Lung (tissue), 17 donors: ENCODE measurements at places on chromosomes 2 and 18.

DNA sequence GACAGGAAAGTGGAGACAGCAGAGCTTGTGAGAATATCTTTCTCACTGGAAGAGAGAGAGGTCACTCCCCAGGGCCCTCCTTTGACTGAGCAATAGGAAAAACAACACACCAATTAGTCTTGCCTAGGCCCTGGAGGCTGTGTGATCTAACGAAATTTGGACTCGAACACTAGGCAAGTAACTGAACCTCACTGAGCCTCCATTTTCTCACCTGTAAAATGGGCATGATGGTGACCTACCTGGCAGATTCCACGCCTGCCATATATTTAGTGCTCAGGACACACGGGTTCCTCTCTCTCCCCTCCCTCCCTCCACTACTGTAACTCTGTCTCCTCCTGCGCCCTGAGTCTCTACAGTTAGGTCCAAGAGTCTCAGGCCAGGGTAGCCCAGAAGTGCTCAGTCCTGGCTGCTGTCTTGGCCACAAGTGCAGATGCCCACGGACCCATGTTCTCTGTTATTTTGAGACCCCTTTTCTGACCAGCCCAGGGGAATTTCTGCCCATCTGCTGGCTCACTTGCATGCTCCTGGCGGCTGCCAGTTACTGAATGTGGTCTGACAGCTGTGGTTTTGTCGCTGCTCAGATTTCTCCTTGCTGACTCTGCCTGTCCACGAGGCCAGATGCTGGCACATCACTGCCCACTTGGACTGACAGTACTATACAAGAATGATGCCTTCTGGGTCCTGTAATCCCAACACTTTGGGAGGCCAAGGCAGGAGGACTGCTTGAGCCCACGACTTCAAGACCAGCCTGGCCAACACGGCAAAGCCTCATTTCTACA is 9.6 kb upstream of the GIGYF2 start:
- no peak for DNase-seq

DNA sequence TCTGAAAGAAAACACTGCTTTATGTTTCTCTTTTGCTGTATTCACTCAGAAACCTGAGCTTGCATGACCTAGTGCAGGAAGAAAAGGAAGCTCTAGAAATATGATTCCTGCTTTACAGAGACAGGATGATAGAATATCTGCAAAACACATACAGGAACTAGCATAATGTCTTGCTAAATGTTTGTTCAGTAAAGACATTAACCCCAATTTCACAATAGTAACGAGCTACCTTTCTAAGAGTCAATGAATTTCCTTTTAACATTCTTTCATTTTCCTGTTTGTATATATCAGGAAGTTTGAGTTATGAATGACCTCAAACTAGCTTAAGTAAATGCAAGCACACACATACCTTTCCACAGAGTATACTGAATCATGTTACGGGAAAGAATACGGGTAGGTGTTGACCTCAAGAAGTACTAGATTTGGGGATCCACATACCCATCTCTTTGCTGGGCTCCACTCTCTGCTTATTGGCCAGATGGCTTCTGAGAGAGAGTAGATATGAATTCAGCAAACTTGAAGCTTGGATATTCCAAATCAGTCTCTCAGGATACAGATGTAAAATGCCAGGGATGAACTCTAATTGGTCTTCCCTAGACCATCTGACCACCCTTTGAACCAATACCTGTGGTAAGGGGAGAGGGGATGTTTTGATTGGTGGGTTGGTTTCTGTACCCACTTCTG is 18.2 kb upstream of the ACSL3 start:
- DNase-seq = peak; percentile 34

GRCh38 chr2:132448771-132449170 is 32.2 kb downstream of the GPR39 start:
- no peak for DNase-seq

DNA sequence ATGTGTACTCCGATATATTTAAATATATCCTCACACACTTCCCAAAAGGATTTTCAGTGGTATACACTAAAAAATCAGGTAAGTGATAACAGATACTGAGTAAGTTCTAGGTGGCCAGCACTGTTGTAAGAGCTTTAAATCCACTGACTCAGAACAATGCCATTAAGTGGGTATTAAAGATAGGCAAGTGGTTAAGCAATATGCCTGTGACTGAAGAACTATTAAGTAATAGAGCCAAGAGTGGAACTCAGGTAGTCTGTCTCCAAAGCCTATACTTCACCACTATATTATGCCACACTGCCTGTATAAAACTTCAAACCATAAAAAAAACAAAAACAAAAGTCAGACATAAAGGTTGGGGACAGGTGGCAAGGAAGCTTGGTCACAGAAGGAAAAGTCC is 37.2 kb downstream of the THUMPD2 start:
- no peak for DNase-seq

DNA sequence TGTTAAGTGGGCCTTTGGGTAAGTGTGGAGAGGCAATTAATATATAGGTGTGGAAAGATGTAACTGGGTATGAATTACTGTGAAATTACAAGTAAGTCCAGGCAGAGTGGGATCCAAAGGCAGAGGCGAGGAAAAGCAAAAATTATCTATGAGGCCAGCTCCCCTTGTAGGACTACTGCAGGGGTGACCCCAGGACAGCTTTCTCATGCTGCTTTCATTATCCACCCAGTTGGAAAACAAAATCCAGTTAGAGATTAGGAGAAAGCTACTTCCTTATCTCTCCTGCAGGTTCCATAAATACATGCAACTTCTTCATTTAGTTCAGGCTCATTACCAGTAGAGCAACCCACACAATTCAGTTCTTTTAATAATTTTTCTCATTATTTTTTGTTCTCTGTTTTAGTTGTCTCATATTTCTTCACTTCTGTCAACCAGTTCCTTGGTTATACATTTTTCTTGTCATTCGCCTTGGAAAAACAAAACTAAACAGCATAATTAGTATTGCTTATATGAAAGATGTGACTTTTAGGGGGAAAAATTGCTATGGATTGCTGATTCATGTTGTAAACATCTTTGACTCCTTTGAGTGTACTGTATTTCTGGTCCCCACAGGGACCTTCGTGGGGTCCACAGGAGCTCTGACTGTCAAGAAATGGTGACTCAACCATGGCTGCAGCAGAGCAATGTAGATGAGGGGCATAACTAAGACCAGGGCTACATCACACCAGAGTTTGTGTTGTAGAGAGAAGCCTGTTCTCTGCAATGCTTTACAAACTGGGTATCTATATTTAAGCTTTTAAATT is 110.4 kb upstream of the PARD3B start:
- DNase-seq = no peak

DNA sequence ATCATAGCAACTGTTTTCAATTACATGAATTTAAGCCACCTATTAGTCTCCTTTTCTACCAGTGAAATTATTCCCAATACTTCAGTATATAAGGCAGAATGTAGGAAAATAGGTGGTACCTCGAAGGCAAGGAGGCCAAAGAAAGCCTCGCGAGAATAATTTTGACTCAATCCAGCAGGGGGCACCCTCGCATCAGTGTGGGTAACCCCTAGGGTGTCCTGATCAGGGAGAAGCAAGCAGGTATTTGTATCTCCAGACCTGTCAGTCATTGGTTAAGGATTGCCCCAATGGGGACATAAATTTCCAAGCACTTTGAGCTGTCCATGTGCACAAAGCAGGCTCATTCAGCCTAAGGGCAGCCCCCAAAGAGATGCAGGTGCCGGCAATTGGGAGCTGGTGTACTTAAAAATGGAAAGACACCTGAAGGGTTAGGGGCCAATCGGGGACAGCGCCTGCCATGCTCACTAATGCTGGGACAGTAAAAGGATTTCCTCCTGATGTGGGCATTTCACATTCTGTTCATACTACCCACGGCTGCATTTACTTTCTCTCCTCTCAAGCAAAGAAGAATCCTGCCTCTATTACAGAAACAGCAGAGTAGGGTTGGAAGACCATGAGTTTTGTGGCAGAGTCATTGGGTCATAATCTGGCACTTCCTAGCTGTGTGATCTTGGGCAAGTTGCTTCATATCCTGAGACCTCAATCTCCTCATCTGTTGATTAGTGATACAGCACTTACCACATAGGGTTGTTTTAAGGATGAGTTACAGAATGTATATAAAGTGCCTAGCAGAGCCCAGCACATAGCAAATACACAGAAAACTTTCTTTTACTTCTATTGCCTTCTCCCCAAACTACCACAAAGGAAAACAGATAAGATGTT is 136.1 kb downstream of the ICOS start:
- peak; percentile 33 for DNase-seq

DNA sequence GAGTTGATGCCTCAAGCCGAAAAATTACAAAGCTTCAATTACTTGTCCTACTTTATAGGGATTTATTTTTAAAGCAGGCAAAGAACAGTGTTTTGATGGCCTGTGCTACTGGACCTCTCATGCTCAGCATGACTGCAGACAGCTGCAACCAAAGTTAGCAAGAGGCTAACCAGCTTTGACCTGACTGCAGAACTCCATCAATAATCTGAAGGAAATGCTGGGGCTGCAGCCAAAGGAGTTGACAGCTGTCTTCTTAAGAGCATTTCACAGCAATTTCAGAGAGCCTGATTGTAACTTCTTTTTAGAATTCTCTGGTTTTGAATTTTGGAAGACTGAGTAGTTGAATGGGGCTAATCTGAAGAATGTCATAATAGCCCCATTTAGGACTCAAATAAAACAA is 46.5 kb upstream of the SESTD1 start:
- peak; percentile 66 for DNase-seq

- no peak for DNase-seq
Measured at GRCh38 chr2:120177973-120178372, 45.2 kb downstream of the TMEM185B start.

GRCh38 chr2:50624506-50624905 is 407.4 kb downstream of the NRXN1 start:
- DNase-seq = no peak

GRCh38 chr2:59301466-59302402 is 1060.6 kb upstream of the FANCL start:
- DNase-seq = peak; percentile 76

- DNase-seq = peak; percentile 92
Measured at GRCh38 chr2:208175069-208175839, 11.9 kb upstream of the CRYGA start.

DNA sequence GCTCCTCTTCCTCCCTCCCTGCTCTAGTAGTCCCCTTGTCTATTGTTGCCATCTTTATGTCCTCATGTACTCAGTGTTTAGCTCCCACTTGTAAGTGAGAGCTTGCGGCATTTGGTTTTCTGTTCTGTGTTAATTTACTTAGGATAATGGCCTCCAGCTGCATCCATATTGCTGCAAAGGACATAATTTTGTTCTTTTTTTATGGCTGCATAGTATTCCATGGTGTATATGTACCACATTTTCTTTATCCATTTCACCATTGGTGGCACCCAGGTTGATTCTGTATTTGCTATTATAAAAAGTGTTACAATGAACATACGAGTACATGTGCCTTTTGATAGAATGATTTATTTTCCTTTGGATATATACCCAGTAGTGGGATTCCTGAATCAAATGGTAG is 12.5 kb downstream of the PIKFYVE start:
- no peak for DNase-seq

DNA sequence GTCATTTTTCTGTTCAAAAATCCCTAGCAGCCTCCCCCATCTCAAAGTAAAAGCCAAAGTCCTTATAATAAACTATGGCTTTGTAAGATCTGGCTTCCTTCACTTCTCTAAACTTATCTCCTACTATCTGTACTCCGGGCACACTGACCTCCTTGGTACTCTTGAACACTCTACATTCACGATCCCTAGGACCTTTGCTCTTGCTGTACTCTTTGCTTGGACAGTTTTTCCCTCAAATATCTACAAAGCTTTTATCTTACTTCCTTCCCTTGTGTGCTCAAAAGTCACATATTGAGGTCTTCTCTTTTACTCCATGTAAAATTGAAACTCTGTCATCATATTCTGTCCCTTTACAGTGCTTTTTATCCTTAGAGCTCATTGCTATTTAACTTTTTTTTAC is 616.6 kb downstream of the IRS1 start:
- no peak for DNase-seq

GRCh38 chr2:15410884-15411283 is 150.2 kb downstream of the NBAS start:
- DNase-seq = no peak

GRCh38 chr18:1797235-1797634 is 774.1 kb downstream of the METTL4 start:
- no peak for DNase-seq

DNA sequence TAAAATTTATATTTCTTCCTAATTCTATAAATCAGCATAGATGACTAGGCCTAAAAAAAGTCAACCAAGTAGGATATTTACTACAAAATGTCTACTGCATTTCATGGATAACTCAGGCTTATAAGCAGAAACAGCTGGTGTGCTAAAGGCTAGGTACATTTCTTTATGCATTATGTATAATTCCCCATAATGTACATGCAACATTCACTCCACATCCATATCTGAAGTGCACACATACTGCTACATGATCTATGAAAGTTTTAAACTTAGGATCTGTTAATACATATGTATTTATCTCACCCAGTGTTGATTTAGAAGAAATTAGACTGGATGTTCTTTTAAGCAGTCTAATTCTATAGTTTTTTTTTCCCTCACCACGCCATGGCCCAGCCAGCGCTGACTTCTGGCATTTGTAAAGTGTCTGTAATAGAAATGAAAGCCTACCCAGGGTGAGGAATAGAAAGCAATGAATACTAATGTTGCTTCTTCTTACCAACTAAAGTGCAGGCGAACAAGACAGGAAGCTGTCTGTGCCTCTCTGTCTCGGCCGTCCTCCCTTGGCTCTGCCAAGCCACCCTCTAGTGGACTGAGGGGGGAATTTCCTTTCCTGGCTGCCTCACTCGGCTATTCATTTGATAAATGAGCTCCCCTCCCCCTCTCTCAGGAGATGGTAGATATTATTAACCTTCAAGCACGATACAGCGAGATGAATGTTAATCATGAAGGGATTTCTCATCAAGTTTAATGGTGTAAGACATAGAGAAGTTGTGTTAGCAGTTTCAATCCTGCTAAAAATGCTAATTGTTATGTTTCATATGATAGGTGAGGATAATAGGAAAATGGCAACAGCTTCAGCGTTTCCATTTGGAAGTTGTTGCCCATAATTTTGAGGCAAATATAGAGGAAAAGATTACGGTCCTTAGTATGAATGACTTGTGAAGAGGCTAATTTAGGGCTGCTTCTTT is 384.5 kb downstream of the MTX2 start:
- DNase-seq = peak; percentile 67

GRCh38 chr2:176636401-176636800 is 367.2 kb downstream of the MTX2 start:
- DNase-seq = no peak

- no peak for DNase-seq
Measured at GRCh38 chr2:171407030-171407675, 26.6 kb downstream of the METTL8 start.

DNA sequence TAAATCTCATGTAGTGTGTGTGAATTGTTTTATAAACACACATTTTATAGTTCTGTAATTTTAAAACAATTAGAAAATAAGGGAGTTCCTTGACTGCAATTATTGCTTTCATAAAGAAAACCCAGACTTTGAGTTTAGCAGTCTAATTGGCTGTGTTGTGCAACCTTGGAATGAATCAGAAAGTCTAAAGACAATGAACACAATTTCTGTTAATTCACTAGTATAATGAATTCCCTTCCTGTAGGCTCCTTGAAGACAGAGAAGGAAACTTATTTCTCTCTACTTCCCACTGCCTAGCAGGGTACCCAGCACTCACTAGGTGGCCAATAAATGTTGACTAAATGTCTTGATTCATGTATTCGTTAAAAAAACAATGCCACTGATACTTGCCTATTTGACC is 79.9 kb downstream of the ANTXR1 start:
- DNase-seq = no peak

GRCh38 chr2:18924386-18924785 is 335.0 kb upstream of the NT5C1B start:
- DNase-seq = peak; percentile 73

GRCh38 chr2:152635635-152636298 is 81.5 kb downstream of the PRPF40A start:
- DNase-seq = peak; percentile 65
